ENCODE measurements at places on chromosomes 7 and 10.

DNA sequence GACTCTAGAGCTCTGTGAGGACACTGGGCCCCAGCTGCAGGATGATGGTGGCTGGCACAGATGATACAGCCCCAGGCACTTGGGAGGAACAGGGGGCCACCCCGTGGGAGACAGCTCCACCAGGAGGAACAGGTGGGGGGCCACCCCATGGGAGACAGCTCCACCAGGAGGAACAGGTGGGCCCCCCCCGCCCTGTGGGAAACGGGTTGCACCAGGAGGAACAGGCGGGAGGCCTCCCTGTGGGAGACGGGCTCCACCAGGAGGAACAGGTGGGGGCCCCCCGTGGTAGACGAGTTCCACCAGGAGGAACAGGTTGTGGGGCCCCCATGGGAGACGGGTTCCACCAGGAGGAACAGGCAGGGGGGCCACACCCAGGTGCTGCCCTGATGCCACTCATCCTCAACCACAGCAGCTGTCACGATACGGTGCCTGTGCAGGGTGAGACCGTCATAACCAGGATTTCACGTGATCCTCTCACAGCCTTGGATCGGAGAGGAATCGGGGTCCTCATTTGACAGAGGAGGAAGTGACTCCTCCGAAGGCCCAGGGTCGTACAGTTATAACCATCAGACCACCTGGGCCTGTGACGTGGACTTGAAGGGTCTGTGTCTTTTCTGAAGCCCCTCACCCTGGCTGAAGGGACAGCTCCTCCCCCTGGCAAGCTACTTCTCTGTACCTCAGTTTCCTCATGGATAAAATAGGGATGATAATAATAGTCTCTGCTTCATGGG, 49.2 kb upstream of the NANOS1 start:
- DNase-seq, result no peak

GRCh38 chr10:111123883-111124282, 47.1 kb downstream of the ADRA2A start:
- no peak for DNase-seq

- no peak for DNase-seq
Measured at GRCh38 chr7:125279961-125280360, 350.3 kb upstream of the POT1 start.

DNA sequence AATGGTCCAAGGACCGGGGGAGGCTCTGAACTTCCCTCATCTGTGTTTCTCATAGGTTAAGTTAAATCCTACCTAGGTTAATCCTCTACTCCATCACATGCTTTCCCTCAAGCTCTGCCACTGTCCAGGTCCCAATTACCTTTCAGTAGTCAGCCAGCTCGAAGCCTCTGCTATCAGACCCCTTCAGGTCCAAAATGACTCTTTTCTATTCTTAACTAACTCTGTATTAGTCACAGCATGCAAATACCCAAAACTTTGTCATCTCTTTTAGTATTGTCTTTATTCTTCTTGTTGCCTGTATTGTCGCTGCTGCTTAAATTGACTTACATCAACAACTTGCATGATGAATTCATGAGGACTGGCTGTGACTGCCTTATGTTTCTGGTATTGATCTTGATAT, 15.3 kb downstream of the PPP1R17 start:
- DNase-seq, result no peak

DNA sequence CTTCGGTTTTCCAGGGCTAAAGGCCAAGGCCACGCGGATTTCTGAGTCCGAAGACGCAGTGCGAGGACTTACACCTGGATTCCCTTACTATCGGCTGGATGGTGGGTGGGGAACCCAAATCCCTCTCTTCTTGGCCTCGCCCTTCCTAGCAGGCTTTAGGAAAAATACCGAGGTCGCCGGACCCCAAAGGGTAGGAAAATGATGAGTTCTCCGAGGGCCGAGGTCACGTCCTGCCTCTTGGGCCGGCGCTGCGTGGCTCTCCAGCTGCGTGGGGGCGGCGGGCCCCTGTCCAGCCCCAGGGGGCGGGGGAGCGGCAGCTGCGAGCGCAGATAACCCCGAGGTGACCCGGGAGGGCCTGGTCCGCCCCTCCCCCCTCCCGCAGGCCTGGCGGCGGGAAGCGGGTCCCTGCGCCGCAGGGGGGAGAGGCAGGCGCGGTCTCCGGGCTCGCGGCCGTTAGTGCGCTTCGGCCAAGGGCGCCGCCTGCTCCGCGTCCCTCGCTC, 805 bp upstream of the HMX3 start:
- DNase-seq, result no peak

DNA sequence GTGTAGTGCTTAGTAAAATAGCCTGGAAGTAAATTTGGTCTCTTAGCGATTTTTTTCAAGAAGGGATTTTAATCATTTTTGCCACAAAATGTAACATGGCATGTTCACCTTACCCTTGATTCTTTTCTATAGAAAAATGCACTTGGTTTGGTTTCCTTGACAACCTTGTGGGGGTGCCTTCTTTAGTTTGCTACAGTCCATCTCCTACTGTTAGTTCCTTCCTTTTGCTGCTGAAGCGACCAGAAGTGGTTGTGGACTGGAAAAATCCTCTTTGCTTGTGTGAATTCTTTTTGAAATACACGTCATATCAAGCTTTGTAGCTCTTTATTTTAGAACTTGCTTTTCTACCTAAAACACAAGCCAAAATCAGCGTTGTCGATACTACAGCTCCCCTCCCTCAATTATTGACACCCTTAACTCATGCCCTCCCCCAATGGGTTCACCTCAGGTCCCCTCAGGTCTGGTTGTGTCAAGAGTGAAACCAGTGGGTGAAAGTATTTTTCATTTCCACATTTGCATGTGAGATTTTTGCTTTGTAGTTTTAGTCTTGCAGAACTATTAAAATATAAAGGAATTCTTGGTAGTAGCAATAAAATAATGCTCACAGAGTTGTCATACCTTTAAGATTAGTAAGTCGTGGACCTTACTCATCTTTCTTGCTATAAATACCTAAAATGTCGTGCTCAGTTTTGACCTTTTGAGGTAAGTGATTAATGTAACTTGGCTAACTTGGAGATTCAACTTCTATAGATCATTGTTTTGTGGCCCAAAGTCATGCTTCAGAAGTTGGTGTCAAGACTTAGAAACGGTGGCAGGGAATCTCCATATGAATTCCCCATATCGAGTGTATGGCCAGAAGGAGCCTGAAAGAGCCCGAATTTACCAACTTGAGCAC, 1.5 kb downstream of the ACTR3B start:
- DNase-seq, result peak; percentile 39

DNA sequence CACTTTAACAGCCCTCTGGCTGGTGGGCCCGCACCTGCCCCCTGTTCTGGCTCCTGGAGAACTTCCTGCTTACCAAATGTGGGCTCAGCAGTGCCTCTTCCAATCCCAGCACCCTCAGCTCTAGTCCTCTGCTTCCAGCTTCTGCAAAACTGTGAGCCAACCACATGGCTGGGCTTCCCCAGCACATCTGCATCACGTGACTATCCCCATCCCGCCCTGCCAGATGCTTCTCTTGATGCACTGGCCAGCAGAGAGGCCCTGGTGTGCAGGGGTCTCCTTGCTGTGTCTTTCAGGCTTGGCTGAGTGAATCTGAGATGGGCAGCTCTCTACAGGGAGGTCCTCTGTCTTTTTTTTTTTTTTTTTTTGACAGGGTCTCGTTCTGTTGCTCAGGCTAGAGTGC, 43.8 kb upstream of the DMBT1 start:
- no peak for DNase-seq

DNA sequence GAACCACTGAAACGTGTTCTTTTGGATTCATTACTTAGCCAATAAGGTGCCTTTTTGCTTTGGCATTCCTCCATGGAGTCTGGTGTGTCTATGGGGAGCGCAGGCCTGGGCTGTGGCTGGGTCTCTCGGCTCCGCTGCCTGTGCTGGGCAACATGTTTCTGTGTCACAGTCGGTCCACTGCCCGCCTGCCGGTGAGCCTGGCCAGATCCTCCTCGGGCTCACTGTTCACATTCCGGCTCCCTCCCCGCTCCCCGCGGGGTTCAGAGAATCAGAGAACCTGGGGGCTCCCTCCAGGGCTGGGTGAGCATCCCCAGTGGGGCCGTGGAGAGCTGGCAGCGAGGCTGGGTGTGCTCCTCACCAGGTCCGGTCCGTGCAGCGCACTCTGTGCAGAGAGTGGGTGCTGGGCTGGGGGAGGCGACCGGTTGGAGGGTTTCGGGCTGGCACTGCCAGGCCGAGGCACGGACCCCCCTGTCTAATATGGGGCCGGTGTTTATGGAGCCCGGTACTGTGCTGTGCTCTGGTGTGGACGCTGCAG, 70.4 kb downstream of the INPP5A start:
- DNase-seq, result no peak

DNA sequence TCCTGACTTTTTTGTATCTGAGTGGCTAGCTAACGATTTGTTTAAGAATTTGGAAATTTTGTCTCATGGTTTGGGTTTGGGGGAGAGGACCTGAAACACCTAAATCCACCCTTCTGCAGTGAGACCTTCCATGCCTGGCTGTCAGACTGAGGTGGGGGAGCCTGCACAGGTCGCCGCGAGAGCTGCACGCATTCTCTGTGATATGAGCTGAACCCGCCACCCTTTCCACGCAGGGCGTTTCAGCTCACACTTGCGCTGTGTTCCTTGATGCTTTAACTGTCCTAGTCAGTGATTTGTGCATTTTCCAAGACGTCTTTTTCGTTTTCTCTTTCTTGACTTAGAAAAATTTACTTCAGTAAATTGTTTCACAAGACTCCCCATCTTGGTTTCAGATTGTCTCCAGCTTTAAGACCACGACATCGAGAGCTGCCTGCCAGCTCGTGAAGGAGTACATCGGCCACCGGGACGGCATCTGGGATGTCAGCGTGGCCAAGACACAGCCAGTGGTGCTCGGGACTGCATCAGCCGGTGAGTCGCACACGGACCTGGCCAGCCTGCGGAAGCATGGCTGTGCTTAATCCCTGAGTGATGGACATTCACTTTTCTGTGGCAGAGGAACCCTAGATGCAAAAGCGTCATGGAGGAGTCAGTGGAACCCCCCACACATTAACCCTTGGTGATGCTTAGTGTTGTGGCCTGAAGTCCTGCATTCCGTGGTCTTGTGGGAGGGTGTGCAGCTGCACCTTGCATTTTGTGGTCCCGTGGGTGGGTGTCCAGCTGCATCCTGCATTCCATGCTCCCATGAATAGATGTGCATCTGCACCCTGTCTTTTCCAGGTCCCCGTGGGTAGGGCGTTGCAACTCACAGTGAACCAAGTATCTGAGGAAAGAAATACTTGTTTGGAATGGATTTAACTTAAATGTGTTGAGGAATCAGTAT, 28.1 kb downstream of the WDR37 start:
- DNase-seq, result no peak

- DNase-seq, result peak; percentile 67
Measured at GRCh38 chr7:46139079-46139478, 218.0 kb upstream of the IGFBP3 start.

DNA sequence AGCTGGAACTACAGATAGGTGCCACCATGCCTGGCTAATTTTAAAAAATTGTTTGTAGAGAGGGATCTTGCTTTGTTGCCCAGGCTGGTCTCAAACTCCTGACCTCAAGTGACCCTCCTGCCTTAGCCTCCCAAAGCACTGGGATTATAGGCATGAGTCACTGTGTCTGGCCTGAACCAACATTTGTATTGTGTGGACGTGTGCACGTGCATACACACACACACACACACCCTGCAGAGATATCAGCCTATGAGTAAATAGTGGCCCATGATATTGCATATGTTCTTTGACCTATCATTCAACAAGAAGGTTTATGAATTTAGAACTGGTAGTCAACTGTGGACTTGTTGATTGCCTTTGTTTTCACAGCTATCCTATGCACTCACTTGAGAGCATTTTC, 161.6 kb downstream of the BAMBI start:
- DNase-seq, result no peak

DNA sequence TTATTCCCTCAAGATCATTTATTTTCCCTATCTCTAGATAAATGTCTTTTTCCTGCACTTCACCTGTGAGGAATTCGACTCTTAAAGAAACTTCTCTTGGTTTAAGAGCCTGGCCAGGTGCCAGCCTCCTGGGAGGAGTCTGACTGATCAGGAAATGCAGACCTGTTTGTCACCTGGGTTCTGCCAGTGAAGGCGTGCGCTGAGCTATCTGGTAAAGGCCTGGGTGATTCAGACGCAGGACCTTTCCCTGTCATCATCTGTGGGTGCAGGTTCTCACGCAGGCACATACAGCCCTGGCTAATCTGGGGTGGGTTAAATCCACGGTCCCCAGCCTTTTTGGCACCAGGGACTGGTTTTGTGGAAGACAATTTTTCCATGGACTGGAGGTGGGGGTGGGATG, 65.3 kb upstream of the AQP1 start:
- no peak for DNase-seq

GRCh38 chr10:78937800-78938694, 130.7 kb upstream of the ZMIZ1 start:
- no peak for DNase-seq

DNA sequence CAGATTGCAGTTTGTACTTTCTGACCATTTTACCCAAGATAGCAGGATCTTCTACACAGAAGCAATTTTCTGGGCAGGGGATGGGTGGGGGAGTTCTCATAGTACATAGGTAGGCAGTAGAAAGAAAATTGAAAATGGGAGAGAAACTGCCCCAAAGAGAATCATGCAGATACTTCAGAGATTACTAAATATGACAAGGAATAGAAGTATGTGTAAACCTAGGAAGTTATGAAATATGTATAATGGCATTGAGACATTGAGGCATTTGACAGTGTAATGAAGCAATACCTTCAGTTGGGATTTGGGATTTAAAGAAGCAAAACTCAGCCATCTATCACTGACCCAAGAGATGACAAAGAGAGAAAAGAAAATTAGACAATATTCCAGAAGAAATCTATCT, 233.0 kb downstream of the PTN start:
- DNase-seq, result peak; percentile 50

- DNase-seq, result peak; percentile 18
Measured at GRCh38 chr10:36281831-36282331, 639.8 kb upstream of the FZD8 start.

DNA sequence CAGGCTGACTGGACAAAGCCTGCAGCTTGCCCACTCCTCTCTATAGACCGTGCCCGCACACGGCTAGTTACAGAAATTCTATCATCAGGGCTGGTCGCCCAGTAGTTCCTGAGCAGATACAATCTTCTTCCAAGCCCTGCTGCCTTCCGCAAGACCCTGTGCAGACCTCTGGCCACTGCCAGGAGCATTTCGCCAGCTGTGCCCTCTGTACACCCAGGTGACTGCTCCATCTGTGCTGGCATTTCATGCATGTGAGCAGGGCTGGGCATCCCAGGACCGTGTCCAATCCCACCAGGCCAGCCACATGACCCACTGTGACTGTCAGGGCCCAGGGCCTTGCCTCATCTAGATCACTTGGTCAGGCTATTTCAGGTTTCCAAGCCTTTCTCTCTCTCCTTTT, 36.9 kb downstream of the HSPA12A start:
- DNase-seq, result no peak

GRCh38 chr10:117619707-117620405, 77.3 kb downstream of the EMX2 start:
- DNase-seq, result no peak

DNA sequence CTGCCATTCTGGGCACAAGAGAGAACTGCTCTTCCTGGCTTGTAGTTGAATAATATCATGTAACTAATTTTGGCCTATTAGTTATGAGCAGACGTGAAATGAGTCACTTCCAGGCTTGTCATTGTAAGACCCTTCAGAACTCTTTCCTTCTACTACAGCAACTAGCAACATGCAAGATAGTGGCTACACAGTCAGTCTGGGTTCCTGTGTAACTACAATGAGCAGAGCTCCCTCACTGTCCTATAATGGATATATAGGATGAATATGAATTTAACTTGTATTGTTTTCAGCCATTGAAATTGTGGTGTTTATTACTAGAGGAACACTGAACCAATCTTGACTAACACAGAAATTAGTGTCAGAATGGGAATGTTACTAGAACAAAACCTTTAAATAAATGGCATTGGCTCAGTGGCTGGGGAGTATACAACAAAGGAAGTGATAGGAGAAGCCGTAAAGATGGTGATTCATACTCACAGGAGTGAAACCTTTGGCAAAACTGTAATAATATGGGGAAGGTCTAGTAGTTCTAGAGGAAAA, 2.9 kb upstream of the MTPN start:
- peak; percentile 61 for DNase-seq
